Cardiac septum (tissue), 1 donor: ENCODE measurements at places on chromosomes 5 and 9.

- no peak for DNase-seq
Measured at GRCh38 chr5:158599157-158599556, 500.6 kb downstream of the EBF1 start.

GRCh38 chr5:93674866-93675459, 66.4 kb downstream of the POU5F2 start:
- no peak for DNase-seq

GRCh38 chr5:102324714-102325113, 28.6 kb upstream of the SLCO4C1 start:
- no peak for DNase-seq

GRCh38 chr9:136719195-136719880, 7.0 kb downstream of the DIPK1B start:
- no peak for DNase-seq

DNA sequence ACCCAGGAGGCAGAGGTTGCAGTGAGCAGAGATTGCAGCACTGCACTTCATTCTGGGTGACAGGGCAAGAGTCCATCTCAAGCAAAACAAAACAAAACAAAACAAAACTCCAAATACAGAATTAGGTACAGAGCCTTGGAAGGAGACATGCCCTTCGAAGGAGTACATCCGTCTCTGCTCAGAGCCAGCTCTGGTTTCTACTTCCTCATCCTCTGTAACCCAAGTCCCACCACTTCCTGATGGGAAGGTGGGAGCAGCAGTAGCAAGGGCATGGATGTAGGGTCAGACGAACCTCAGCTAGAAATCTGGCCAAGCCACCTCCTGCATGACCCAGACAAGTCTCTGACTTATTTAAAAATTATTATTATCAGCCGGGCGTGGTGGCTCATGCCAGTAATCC, 16.5 kb upstream of the STXBP1 start:
- DNase-seq, result no peak

DNA sequence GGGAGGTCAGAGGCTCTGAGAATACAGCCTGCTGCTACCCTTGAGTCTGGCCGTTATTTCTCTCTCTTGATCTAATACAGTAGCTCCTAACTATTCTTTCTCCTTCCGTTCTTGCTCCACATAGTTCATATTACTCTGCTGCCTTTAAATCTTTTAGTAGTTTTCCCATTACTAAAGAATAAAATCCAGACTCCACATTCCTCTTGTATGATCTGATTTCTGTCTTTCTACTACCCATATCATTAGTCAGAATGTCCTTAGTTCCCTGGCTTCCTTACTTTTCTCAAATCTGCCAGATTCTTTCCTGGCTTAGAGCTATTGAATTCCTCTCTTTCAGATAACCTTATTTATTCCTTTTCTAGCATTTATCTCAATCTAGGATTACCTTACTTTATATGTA, 40.0 kb downstream of the MARCHF6 start:
- DNase-seq, result no peak

GRCh38 chr9:124222918-124223720, 34.6 kb upstream of the NEK6 start:
- DNase-seq, result peak; percentile 96

- no peak for DNase-seq
Measured at GRCh38 chr9:125904155-125904851, 157.1 kb downstream of the PBX3 start.

DNA sequence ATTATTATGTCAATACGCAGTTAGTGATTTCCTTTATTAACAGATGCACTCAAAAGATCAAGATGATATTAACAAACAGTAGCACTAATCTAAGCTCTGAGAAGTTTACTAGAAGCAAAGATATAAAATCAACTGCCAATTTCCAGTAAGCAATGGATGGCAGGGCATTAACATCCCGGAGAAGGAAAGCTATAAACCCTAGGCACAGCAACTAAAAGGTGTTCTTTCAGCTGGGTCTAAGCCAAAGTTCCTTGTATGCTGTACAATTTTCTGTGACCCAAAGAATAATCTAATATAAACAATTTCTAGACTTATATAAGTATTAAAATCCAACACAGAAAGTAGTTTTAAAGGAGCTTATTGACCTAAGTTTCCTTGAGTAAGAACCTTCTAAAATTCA, 39.4 kb downstream of the PJA2 start:
- DNase-seq, result no peak

GRCh38 chr5:132826424-132827082, 3.9 kb downstream of the SHROOM1 start:
- DNase-seq, result no peak

DNA sequence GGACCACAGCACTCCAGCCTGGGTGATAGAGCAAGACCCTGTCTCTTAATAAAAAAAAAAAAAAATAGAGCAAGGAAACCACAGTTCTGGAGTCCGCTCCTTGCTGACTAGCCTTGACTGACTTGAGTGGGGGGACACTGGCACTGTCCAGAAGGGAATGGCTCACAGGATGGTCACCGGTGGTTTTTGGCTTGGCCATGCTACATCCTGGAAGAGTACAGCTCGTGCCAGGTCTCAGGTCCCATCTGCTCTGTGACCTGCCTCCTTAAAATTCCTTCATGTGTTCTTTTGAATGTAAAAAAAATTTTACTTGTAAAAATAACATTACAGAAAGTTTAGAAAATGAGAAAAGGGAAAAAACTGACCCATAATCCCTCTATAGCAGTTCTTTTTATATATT, 5.6 kb downstream of the NANS start:
- DNase-seq, result no peak

DNA sequence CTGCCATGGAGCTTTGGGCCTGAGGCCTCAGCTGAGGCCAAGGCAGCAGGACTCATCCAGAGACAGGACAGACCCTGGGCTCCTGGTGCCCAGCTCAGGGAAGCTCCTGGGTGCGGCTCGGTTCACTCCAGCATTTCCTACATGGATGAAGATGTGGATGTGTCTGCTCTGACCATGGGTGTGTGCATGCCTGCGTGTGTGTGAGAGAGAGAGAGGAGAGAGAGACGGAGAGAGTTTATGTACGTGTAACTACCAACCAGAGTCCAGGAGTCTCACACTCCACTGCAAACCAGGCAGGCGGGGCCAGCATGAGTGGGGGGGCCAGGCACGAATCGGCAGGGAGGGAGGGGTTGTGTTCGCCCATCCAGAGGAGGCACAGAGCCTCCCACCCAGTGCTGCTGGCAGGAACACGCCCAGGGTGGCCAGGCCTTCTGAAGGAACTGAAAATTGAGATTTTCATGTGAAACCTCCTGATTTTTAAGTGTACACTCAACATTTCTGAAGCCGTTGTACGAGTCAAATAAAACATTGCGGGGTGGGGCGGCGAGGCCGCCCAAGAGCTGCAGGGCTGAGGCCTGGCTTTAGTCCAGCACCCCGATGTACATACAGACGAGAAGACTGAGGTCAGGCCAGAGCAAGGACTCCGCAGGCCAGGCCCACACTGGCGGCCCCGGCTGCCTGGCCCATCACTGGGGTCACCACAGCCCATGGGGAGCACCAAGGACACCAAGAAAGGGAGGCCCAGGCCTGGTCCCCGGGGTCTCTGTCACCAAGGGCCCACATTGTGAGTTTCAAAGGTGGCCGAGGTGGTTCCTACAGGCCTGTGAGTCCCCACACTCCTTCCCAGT, 88.7 kb downstream of the ADAMTS2 start:
- DNase-seq, result peak; percentile 71

DNA sequence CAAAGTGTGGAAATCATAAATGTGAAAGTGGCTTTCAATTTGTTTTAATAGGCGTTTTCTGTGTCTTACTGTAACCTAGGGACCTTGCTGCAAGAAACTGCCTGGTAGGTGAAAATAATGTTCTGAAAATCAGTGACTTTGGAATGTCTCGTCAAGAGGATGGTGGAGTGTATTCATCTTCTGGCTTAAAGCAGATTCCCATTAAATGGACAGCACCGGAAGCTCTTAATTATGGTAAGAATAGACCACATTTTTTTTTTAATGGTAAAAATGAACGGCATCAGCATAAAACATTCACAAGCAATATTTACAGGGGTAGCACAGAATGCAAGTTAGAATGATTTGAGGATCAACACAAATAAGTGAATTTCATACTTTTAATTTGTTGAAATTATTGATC, 229.1 kb downstream of the PJA2 start:
- no peak for DNase-seq

DNA sequence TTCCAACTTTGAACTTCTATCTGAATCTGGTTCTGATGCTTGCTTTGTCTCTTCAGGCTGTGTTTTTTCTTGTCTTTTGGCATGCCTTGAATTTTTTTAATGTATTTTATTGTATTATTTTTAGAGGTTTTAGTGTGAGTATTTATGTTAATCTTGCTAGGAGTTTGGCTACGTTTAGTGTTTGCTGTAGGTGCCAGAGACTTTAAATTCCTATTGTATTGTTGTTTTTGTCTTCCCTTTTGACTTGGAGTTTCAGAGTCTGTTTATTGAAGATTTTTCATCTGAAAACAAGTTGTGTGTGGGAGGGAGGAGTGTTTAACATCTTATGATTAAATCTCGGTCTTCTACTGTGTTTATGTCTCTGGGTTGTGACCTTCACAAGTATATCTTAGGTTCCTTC, 956.8 kb downstream of the TLE1 start:
- DNase-seq, result no peak

- no peak for DNase-seq
Measured at GRCh38 chr9:37295796-37296195, 126.7 kb upstream of the GRHPR start.

DNA sequence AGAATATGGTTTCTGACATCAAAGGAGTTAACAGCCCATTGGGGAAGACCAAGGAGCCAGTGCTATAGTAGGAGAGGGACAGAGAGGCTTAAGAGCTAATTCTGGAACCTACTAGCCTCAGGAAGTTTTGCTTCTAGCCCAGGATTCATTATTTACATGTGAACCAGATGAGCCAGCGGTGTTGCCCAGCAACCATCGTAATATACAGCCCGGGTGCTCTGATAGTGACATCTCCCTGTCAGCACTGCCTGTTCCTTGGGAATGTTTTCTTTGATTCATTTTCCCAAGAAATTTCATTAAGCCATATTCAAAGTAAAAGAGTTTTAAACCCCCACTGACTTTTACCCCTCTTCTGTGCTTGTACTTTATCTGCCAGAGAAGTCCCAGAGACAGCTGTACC, 217.4 kb upstream of the ADAMTSL1 start:
- no peak for DNase-seq

- no peak for DNase-seq
Measured at GRCh38 chr9:28584542-28584941, 1011.3 kb upstream of the C9orf72 start.

DNA sequence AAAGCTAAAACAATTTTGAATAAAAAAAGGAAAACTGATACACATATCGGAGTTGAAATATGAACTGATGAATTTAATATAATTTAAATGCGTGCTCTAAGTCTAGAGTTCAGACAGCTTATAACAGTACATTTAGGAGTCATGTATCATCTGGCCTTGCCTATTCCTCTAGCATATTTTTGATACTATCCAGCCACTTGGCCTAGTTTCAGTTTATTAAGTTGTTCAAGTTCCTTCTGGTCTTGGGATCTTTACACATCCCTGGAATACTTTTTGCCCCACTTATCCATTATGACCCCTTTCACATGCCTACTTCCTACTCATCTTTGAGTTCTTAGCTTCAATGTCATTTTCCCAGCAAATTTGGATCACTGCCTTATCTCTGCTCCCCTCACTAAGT, 192.4 kb upstream of the EFNA5 start:
- DNase-seq, result no peak

GRCh38 chr9:131661568-131662288, 78.1 kb downstream of the RAPGEF1 start:
- DNase-seq, result no peak

DNA sequence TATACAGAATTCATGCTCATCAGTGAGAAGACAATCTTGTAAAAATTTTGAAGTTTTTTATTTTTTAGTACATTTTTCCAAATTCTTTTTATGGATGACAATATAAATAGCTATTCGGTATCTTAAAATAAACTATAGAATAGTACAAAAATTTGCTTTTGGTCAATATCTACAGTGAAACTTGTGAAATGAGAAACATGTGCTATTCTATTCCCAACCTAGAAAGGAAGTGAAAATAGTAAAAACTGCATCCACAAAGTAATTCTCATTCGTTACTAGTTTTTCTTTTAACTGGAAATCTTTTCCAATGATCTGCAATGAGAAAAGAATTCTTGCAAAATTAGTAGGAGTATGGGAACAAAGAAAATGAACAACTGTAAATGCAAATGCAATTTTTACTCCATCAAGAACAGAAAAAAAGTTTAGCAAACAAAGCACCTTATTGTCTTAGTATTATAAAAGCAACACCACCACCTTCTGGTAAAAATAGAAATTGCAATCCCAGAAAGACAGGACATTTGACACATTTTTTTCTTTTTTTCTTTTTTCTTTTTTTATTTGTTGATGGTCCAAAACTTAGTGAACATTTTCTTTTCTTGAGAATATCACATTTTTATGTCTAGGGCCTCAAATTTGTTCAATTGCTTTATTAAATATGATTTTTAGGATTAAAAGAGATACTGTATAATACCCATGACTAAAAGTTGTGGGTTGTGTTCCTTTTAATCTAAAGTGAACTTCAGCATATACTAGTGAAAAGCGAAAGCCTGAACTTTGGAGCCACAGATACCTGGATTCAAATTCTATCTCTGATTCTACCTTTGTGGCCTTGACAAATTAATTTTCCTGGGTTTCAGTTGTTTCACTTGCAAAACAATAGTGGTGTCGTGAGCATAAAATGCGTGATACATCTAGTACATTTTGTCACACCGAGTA, 72.3 kb downstream of the SLCO4C1 start:
- no peak for DNase-seq

- DNase-seq, result no peak
Measured at GRCh38 chr5:154390746-154391359, 54.9 kb upstream of the SAP30L start.

DNA sequence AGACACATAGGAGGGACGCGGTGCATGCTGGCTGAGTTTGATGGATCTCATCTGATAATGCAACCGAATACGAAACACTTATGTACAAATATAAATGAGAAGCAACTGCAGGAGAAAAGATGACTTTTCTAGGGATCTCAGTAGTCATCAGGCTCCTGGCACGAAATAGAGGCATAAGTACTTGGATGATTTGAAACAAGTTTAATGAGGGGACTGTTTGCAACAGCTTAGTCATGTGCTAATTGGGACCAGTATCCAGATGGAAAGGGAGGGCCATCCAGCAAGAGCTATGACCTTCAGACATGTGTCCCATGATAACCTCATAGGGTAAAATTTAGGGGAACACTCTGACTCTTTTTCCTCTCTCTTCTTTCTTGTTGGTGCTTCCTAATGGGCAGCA, 123.0 kb downstream of the EGFLAM start:
- DNase-seq, result no peak

GRCh38 chr9:119453490-119453911, 84.3 kb upstream of the BRINP1 start:
- no peak for DNase-seq

- DNase-seq, result no peak
Measured at GRCh38 chr9:36671561-36671960, 98.9 kb downstream of the MELK start.

GRCh38 chr9:4887556-4887955, 94.8 kb downstream of the RCL1 start:
- no peak for DNase-seq

GRCh38 chr9:83932851-83933250, 11.6 kb upstream of the KIF27 start:
- no peak for DNase-seq

GRCh38 chr9:129454467-129455067, 166.3 kb downstream of the C9orf50 start:
- DNase-seq, result no peak
